ENCODE measurements at places on chromosomes 5 and 9.
A peak's percentile ranks its signal among the peaks of the same experiment; 100 is the strongest.

- DNase-seq, result no peak
Observed at GRCh38 chr5:8930021-8930420, 615.9 kb downstream of the SEMA5A start.

DNA sequence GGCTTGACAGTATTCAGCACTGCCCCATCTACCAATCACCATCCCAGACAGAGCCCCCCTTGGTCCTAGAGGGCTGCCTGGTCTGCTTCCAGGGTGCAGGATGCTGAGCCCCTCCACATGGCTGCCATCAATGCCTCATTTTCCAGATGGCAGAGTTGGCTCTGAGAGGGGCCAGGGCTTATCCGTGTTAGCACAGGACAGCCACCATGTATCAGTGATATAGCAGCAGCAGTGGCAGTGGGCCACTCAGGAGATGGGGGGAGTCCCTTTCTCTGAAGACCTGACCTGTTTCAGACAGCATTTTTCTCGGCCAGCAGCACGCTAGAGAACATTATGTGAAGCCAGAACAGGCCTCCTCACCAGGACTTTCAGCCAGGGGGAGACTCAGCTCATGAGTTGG, 1.6 kb upstream of the SMIM32 start:
- no peak for DNase-seq

GRCh38 chr5:179963375-179963774, 55.7 kb upstream of the TBC1D9B start:
- DNase-seq, result no peak

DNA sequence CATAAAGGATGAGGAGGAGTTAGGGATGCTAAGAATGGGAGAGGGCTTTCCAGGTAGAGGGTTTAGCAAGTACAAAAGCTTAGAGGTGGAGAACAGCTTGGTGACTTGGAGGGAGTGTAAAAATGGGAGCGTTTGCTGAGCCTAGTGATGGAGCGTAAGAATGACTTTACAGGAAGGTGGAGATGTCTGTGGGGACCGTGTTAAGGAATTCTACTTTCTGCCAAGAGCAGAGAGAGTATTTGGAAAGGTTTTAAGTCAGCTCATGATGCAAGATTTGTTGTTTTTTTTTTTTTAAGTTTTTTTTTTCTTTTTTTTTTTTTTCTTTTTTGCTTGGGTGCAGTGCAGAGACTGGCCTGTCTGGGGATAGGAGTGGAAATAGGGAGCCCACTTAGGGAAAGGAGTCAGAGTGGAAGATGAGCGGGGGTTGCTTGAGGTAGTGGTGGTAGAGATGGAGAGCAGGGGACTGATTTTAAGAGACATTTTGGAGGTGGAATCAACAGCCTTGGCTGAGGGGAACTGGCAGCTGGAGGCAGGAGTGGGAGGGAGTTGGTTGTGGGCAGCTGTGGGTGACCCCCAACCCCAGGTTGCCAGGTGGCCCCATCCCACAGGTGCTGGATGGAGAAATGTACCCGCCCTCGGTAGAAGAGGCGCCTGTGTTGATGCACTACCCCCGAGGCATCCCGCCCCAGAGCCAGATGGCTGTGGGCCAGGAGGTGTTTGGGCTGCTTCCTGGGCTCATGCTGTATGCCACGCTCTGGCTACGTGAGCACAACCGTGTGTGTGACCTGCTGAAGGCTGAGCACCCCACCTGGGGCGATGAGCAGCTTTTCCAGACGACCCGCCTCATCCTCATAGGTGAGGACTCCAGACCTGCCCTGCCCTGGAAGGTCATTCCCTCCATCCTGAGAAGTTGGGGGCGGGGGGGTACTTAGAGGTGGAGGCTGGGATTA, 12.4 kb downstream of the PTGS1 start:
- DNase-seq, result no peak

DNA sequence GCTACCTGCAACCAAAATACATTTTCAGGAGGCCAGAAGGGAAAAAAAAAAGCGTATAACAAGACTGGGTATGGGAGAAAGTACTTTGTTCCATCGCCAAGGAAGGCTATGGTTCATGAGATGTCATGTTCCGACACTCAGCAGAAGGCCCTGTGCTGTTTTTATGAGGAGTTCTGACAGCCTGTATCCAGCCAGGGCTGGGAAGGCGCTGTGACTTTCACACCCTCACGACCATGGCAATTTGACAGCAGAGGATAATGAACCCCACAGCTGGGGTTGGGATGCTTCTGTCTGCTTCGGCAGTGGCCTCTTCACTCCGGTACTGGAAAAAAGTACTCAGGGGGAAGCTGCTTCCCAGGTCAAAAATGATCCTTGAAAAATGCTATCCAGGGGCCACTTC, 154.4 kb downstream of the PRELID2 start:
- DNase-seq, result no peak

- no peak for DNase-seq
Observed at GRCh38 chr5:82473262-82473661, 195.1 kb upstream of the RPS23 start.

- no peak for DNase-seq
Observed at GRCh38 chr5:81019748-81020147, 59.6 kb downstream of the RASGRF2 start.

DNA sequence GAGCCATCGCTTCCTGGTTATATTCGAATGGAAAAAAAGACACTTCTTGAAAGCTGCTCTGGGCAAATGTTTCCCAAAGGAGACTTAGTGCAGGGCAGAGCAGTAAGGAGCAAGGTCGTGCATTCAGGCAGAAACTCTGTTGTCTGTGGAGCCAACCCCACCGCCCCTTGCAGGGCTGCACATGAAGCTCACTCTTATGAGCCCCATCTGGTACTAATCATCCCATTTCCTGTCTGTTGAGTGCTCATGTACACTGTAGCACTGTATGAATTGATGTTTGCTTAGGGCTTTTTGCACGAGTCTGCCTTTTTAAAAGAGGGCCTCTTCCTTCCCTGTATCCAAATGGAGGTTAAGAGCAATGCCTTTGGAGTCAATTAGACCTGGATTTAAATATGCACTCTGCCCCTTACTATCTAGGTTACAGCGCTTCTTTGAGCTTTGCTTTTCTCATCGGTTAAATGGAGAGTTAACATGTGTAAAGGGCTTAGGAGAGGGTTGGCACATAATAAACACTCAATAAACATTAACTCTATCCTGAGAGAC, 25.4 kb downstream of the HMHB1 start:
- no peak for DNase-seq

GRCh38 chr9:72356041-72356582, 8.9 kb downstream of the ZFAND5 start:
- DNase-seq, result no peak

DNA sequence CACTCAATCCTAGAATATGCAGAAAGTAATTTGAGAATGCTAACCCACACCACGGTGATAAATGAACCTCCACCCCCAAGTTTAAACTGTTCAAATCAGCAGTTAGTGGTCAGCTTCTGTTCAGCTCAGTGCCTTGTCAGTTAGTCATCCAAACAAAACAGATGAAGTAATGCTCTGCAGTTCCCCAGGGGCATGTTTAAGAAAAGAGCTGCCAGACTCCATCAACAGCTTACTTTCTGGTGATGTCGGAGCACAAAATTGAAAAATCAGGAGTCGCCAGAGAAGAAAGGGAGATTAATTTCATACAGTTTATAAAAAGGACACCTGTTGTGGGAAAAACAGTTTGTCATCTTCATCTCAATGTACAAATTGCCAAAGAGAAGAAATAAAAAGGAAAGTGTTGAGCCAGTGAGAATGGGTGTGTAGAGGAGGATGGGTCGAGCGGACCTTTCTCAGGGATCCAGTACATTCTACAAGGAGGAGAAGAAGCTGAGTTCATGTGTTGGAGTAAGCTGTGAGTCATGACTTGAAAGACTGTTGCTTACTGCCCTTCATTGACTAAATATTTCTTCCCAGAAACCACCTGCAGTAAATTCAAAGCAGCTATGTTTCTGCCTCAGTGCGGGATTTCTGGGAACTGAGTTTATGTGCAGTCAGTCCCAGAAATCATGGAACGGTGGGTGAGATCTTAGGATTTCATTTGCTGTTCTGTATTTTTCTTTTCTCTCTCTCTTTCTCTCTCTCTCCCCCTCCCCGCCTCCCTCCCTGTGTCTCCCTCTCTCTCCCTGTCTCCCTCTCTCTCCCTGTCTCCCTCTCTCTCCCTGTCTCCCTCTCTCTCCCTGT, 13.7 kb downstream of the TRIO start:
- DNase-seq, result no peak

- no peak for DNase-seq
Observed at GRCh38 chr5:86625148-86625547, 7.4 kb downstream of the COX7C start.

DNA sequence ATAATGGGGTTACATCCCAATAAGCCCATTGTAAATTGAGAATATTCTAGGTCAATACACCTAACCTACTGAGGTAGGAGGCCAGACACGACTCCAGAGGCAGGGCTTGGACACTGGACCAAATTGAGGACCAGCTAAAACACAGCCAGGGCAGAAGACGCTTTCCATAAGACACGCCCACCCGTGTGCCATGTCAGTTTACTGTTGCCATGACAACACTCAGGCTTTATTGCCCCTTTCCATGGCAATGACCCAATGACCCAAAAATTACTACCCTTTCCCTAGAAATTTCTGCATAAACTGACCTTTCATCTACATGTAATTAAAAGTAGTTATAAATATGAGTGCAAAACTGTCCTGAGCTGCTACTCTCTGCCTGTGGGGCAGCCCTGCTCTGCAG, 31.5 kb downstream of the SLC22A4 start:
- no peak for DNase-seq

DNA sequence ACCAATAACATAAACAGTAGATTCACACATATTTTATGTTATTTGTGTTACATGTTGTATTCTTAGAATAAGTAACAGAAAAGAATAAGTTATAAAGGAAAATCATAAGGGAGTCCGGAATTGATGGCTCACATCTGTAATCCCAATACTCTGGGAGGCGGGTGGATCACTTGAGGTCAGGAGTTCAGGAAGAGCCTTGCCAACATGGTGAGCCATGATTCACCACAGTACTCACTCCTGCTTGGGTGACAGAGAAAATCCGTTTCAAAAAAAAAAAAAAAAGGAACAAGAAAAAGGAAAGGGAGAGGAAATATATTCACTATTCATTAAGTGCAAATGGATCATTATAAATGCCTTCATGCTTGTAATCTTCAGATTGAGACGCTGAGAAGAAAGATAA, 533.3 kb upstream of the CDH9 start:
- DNase-seq, result no peak

GRCh38 chr9:125747765-125748445, 732 bp downstream of the PBX3 start:
- peak; percentile 10 for DNase-seq

GRCh38 chr5:62496876-62497275, 81.7 kb upstream of the LRRC70 start:
- DNase-seq, result no peak

DNA sequence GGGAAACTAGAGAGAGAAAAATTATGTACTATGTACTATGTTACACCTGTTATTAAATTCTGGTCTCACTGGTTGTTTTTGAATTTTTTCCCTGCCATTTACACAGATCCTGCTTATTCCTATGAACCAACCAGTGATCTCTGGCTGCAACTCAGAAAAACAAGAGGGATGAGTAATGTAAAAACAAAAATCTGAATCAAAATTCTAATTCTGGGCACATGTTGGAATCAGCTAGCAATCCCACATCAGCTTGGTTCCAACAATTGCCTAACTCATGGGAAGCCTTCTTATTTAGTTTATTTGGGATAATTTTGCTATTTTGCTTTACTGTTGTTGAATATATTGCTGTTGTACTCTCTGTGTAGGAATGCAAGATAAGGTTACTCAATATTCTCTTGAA, 78.3 kb downstream of the PLK2 start:
- no peak for DNase-seq

- DNase-seq, result no peak
Observed at GRCh38 chr9:3177936-3178335, 334.0 kb upstream of the PUM3 start.

DNA sequence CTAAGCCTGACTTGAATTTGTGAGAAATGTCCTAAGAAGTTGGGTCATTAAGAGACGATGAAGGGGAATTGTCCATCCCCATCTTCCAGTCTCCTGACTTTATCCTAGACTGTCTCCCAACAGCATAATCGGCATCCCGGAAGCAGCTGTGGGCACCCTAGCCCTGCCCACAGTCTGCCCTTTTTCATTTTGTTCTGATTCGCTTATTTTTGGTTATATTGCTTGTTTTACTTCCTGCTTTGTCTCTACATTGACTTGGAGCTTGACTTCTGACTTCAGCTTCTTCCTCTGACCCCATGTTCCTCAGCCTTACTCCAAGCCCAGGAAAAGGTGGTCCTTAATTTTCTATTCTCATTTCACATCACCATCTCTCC, 41.8 kb downstream of the UGCG start:
- DNase-seq, result no peak

DNA sequence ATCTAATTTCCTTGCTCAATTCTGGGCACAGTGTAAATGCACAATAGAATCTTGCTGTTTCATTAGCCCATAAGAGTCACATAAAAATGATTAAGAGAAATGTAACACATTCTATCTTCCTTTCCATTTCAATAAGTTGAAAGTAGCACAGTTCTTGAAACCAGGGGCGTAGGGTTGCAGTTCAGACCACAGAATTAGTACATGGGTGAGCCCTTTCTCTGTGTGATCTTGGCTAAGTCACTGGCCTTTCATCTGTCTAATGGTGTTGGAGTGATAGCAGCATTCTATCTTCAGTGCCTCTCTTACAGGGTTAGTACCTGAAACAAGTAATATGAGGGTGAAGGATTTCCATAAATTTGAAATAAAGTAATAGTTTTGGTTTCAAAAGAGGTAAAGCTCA, 445.3 kb upstream of the ZNF462 start:
- DNase-seq, result no peak

DNA sequence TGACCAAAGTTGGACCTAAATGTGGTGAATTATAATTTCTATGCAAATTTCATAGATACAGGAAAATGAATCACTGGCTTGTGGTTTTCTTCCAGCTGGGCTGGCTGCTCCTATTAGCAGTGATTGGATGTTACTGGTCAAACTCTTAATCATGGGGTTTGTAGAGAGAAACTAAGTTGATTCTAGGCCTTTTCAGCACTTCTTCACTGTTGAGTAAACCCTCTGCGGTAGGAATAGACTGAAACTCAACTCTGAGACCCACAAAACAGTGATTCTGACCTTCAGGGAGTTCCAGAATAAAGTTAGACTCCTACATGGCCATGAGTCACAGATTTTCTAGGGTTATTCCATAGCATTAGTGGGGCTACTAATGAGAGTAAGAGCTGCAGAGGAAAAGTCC, 47.9 kb upstream of the FKTN start:
- DNase-seq, result no peak

DNA sequence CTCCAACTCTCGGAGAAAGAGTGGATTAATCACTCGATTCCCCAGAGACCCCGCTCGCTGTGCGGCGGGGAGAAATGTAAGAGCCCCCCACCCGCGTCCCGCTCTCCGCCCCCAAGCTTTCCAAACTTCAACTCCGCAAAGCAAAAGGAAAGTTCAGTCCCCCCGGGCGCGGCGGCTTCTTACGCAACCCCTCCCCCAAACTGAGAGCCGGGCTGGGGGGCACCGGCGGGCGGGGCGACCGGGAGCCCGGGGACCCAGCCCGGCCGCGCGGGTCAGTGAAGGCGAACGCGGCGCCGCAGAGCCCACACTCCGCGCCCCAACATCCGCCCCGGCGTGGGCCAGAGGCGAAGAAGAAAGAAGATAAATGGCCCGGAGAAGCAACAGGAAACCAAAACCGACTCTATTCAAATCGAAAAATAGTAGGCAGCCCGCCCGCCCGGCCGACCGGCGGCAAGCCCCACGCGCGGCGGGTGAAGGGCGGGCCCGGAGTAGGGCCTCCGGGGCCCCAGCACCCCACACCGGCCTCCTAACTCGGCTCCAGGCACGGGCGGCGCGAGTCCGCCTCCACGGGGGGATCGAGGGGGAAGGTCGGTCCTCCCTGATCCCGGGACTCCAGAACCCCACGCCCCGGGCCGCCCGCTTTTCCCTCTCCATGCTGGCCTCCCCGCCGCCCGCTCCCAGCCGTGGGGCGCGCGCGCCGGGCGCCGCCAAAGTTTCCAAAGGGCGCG, 720 bp downstream of the NOTCH1 start:
- DNase-seq, result no peak

Measured in activated CD8-positive, alpha-beta memory T cell treated with anti-CD3 and anti-CD28 coated beads for 1 hour (primary cell).